ENCODE measurements at places on chromosomes 13 and 19.

- no peak for DNase-seq
These were observed 133.1 kb downstream of the TNFRSF19 start for GRCh38 chr13:23703246-23703860.

DNA sequence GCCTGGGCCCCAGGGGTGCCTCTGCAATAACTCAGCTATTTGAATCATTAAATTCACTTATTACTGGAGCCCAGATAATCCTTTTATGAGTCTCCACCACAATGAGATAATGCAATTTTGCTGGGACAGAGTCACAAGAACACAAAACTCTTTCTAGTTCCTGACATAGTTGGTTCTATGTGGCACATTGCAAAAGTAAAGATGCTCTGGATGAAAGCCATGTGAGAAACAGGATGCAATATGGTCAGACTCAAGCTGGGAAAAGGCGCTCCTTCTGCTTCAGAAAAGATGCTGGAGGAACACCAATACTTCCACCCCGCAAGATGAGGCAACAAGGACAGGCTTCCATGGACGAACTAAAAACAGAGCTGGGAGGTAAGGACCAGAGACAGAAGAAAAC is 5.7 kb downstream of the ANKRD27 start:
- DNase-seq: no peak

DNA sequence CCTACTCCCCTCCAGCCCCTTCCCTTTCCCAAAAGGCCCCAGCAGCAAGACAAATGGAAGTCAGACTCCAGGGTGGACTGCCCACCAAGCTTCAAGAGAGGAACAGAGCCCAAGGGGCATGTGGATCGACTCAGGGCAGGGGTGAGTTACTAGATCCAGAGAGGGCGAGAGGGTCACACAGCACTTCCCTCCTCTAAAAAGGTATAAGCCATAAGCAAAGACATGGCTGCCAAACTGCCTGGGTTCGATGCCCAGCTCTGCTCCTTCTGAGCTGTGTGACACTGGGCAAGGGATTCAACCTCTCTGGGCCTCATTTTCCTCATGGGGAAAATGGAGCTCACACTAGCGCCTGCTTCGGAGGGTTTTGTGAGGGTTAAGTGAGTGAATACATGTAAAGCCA is 3.8 kb downstream of the PPP1R14A start:
- DNase-seq: no peak

DNA sequence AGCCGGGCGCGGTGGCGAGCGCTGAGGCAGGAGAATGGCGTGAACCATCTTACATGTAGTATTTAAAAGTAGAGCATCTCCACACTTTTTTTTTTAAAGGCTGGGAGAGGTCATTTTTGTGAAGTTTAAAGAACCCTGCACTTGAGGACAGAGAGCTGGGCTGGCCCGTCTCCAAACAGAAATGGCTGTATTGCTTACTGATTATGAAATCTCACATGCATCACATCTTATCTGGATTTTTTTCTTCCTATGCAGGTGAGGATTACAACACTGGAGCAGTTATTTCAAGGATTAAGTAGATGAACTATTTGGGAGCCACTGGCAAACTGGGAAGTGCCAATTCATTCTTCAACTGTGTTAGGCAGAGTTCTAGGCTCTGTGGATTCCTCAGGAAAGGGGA is 59.5 kb downstream of the TEX26 start:
- no peak for DNase-seq

DNA sequence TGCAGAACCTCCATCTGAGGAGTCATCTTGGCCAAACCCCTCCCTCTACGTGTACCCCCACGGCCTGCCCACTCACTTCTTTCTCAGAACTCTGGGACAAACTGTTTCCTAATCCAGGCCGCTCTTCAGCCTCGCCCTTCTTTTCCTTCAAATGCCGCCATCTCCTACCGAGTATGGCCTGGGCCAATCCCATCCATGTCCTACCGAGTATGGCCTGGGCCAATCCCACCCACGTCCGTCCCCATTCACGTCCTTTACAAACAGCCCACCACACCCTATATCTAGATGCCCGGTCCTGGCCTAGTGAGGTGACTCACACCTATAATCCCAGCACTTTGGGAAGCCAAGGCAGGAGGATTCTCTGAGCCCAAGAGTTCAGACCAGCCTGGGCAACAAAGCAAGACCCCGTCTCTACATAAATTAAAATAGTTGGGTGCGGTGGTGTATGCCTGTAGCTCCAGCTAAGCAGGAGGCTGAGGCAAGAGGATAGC is 1.1 kb downstream of the TMEM160 start:
- DNase-seq: peak; percentile 3

GRCh38 chr19:30330266-30330665 is 41.9 kb upstream of the ZNF536 start:
- no peak for DNase-seq

DNA sequence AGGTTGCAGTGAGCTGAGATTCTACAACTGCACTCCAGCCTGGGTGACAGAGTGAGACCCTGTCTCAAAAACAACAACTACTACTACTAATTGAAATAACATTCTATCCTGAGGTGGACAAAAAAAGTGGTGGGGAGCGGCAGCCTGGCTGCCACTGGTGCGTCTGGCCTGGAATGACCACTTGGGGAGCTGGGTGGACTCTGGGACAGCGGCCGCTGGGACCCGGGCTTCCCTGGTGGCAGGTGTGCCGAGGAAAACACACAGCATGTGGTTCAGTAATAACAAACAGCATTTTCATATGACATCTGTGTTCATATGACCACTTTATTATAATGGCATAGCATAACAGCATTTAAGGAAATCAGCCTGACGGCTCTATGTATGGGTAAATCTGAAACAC is 33.9 kb downstream of the TFDP1 start:
- DNase-seq: no peak
